ENCODE measurements at places on chromosomes 4 and X.

DNA sequence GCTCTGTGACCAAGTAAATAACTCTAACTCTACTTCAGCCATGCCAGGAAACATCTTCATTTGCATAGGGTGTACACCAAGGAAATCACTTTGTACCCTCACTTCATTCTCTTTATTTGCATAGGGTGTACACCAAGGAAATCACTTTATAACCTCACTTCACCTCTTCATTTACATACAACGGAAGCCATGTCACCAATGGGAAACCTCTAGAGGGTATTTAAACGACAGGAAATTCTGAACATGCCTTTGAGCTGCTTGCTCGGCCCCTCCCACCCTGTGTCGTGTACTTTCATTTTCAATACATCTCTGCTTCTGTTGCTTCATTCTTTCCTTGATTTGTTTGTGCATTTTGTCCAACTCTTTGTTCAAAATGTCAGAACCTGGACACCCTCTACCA, 848.1 kb upstream of the FRG1 start:
- no peak for DNase-seq

DNA sequence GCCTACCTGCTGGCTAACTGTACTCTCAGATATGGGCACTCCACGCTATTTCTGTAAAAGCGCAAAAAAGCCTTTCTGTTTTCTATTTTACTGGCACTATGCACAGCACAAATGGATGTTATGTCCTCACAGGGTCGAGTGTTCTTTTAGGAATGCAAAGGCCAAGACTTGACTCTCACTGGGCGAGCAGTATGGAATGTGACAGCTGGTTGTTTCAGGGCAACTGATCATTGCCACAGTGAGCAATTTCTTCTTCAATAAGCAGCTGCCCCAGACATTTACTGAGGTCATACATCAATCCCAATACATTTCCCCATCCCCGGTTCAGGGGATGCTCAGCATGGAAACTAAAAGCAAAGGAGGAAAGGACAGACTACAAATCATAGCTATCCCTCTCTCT, 58.2 kb downstream of the PDE5A start:
- DNase-seq: no peak

DNA sequence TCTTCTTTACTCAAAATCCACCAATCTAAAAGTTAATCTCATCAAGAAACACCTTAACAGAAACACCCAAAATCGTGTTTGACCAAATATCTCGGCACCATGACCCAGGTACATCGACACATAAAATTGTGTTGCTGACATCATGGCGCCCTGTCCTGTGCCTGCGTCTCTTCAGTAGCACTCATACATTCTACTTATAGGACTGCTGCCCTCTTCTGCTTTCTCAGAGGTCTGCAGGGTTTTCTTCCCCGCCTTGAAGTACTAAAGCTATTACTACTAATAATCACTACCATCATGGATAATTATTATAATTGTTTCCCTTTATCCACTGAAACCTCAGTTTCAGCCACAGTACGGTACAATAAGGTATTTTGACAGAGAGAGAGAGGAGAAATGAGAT, 1403.1 kb upstream of the TENM3 start:
- no peak for DNase-seq

GRCh38 chr4:149835280-149835679, 19.6 kb upstream of the IQCM start:
- DNase-seq: no peak

GRCh38 chr4:184395971-184396391, 78.4 kb downstream of the IRF2 start:
- no peak for DNase-seq

DNA sequence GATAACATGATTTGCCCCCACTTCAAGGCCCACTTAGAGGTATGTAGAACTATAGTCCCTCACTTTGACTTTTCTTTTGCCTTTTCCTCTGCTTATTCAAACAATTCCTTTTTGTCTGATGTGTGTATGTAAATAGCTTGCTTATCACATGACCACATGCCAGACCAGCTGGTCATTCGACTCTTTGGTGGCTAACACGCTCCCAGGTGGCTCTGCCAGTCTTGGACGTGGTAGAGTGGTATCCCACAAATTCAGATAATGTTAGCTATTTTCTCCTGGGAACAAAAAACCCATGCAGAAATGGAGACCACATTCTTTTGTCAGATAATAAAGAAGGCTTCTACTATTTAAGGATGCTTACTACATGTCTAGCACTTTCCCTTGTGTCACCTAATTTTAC, 47.9 kb downstream of the ARHGAP24 start:
- no peak for DNase-seq

DNA sequence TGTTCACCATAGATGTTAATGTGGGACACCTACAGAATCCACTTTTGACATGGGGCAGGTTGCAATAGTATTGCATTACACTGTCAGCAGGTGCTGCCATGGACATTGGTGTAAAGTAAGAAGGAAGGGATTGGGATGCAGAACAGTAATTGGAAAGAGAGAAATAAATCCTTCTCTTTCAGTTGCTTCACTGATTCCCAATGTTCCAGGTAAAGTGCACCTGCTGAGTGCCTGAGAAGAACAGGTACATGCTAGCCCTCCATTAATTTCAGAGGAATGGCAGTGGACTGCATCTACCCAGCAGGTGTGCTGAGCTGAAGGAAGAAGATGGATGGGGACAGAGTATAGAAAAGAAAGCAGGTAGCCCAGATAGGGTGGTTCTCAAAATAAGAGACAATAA, 248.5 kb downstream of the TENM3 start:
- DNase-seq: no peak

DNA sequence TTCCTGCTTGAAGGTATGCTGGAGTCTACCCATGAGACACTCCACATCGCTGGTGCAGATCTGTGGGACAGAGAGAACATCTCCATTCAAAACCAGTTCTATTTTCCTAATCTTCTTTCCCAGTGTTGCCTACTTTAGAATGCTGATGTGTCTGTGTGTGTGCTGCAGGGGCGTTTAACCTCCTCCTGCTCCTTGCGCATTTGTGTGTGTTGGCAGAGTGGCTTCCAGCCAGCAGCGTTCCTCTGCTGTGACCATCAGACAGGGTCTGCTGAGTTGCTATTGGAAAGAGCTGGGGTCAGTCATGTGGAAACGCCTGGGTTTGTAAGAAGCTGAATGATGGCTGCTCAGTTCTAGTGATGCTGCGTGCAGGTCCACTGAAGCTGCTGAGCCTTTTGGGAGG, 223.6 kb downstream of the RBMX2 start:
- DNase-seq: no peak

GRCh38 chr4:4971796-4972195, 47.5 kb downstream of the CYTL1 start:
- no peak for DNase-seq

DNA sequence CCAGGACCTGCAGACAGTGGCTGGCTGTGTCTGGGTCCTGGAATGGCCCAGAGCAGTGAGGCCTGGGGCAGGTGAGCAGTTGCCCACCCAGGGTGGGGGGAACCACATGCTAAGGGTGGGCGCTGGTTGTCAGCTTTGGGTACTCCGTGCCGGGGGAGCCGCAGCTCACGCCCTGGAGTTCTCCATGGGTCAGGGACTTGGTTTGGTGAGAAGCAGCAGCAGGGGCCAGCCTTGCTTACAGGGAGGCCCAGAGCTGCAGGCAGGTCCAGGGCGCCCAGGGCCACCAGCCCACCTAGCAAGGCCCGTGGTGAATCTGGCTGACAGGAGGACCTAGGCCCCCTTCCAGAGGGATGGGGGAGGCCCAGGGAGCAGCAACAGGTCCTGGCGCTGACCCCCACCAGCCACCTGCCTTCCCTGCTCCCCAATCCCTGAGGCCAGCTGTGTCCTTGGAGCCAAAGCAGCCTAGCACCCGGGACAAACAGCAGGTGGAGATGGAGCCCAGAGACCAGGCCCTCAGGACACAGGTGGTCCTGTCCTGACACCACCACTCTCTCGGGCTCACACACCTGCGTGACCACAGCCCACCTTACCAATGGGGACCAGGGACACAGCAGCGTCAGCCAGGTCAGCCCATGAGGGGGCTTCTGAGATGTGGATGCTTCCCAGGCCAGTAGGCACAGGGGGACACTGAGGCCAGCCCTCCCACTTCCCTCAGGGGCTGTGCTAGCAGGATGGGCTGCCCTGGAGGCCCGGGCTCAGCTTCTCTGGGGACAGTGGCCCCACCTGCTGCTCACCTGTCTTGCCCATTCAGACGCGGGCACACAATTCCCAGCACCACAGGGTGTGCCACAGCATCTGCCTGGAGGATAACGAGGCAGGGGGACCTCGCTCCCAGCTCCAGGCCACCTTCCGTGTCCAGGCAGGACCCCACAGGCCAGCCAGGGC, 3.5 kb downstream of the MXD4 start:
- no peak for DNase-seq

DNA sequence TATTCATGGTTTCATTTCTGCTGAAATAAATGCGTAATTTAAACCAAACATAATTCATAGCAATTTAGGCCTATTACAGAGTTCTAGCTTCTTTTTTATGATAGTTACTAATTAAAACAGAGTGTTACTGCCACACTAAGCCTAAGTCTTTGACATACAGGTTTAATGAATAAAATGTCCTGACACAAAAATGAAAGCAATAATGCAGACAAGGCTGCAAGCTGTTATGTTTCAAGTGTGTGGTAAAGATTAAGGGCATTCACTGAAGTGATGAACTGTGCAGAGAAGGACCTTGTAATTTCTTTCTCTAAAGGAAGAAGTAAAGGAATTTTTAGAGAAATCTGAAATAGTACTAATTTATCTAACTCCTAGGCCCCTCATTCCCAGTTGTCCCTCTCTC, 2.9 kb downstream of the NDNF start:
- DNase-seq: no peak

DNA sequence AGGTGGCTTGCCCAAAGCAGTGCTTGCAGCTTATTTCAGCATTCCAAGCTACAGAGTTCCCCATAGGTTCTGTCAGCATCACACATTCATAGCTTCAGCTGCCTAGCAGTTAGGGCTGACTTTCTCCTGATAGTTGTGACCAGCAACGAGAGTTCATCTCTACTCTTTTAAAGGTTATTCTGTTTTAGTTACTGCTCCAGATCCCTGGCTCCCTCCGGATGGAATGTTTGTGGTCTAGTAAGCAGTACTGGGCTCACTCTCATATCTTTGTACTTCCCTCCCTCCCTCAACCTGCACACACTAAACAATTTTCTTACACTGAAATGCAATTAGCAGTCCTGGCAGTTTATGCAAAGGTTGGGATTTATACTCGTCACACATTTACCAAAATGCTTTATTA, 43.9 kb downstream of the PTTG2 start:
- no peak for DNase-seq

- no peak for DNase-seq
These were observed 1163.0 kb downstream of the RAPGEF2 start for GRCh38 chr4:160265836-160266235.

DNA sequence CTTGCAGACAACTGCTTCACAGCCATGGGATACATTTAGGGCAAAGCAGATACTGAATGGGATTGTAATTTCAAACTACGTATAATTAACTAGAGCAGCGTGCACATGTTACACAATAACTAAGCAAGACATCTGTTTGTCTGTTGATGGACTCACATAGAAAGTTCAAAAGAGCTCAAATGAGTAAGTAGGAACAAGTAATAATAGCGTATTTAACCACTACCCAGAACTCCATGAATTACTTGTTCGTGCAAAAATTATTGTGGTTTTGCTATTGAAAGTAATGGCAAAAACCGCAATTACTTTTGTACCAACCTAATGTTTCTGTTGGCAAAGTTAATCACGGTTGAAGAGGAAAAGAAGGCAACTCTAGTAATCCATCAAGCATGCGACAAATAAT, 825.4 kb downstream of the PCDH18 start:
- no peak for DNase-seq

DNA sequence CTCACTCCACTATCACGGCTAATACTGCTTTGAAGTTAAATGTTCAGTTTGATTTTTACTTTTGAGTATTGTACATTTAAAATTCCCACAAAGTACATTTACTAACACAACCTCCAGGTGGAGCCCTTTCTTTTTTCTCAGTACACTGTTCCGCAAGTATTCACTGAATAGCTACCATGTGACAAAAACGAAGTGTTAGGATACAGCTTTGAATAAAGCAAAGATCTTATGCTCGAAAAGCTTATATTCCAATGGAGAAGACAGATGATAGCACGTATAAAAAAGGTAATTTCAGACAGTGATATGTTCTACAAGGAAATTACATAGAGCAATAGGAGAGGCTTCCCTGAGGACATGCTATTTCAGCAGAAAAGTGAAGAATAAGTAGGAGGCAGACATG, 60.7 kb upstream of the ABCG2 start:
- DNase-seq: peak; percentile 71

GRCh38 chrX:69065451-69065850, 99.8 kb downstream of the PJA1 start:
- no peak for DNase-seq
